HFF-Myc (cell line): ENCODE measurements at places on chromosomes 13 and 19.

DNA sequence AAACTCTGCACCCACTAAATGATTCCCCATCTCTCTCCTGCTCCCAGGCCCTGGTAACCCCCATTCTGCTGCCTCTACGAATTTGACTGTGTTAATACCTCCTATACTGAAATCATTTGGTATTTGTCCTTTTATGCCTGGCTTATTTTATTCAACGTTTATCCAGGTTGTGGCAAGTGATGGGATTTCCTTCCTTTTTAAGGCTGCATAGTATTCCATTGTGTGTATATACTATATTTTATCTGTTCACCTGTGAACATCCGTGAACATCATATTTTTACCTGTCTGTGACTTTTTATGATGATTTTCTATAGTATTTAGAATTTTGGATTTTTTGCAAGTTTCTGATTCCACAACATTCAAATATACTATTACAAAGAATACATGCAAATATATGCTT lies 13.9 kb upstream of the CEBPG start:
- no peak for DNase-seq

- no peak for DNase-seq
Observed at GRCh38 chr13:41641961-41642360, 184.6 kb downstream of the RGCC start.

DNA sequence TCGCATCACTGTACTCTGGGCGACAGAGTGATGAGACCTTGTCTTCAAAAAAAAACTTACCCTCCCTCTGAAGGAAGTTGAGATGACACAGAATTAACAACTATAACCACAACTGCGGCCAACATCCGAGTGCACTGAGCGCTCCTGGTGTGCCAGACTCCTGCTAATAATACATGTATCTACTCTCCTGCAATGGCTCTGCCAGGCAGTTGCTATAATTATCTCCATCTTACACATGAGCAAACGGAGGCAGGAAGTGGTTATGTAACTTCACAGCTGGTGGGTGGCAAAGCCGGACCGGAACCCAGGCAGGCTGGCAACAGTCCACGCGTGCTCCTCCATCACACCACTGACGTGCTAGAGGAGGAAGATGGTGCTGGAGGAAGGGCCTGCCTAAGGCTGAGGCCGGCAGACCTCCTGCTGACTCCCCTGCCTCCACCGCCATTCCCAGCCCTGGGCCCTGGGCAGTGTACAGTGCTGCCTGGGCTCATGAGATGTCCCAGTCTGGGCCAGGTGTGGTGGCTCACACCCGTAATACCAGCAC lies 12.6 kb downstream of the XRCC1 start:
- no peak for DNase-seq

DNA sequence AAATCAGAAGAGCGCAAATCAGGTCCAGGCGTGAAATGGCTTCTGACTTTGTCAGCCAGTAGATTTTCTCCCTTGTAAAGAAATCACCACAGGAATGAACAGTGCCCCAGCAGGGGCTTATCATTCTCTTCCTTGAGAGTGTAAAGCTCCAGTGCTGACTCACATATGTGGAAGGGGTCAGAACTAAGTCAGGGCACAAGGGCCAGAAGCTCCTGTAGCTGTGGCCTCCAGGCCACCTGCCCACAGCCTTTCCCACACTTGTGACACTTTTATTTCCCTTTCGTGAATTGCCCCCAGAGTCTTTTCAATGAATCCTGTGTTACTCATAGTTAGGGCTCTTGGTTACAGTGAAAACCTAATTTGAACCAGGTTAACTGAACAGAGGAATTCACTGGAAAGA lies 99.6 kb downstream of the SUCLA2 start:
- DNase-seq = no peak
